ENCODE measurements at places on chromosomes 3 and 15.

DNA sequence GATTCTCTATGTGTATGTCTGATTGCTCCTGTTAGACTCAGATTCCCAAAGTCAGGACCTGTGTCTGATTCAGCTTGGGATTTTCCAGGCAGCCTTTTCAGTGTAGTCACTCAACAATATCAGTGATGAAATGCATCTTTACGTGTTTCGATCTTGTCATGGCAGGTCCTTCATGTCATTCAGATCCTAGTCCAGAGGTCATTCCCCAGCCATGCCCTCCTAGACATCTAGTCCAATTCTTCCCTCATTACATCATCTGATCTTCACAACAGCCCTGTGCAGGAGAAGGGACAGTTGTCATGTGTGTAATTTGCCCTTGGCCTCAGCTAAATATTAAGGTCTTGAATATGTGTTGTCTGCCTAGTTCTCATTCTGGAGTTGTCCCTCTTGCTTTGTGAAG lies 153.2 kb upstream of the NR2E3 start:
- no peak for DNase-seq

GRCh38 chr3:66986406-66986805 lies 11.7 kb upstream of the KBTBD8 start:
- no peak for DNase-seq

DNA sequence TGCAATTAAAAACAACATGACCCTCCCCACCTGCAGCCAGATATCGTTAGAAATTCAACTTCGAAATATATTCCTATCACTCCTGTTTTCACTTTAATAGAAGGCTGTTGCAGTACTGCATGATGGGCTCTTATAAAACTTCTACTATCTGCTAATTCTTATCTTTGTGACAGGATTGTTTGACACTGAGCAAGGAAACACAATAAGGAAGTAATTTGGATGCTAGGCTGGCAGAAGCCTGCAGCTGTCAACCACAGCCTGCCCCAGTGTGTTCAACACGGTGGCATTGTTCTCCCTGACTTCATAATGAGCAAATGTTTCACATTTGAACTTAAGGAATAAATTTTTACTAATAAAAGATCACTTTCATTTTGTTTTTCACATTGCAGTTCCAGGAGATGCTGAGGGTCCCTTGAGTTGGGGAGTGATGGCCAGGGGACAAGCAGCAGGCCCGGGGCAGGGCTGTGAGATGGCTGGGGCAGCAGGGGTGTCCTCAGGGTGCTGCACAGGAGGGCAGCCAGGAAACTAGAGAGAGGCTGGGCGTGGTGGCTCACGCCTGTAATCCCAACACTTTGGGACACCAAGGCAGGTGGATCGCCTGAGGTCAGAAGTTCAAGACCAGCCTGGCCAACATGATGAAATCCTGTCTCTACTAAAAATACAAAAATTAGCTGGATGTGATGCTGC lies 64.8 kb upstream of the SEC61A1 start:
- DNase-seq, result no peak

DNA sequence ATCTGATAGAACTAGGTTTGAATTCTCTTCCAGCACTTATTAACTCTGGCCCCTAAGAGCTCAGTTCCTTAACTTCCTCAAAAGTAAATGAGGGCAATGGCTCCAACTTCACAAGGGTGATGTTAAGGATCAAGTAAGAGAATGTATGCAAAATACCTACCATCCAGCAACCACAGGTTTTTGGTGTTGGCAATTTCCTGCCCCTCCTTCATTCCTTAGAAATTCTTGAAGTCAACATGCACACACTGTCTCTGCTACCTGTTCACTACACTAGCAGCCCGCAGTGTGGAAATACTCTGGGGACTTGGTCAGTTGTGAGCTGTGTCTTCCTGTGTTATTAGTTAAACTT lies 5.0 kb downstream of the ZBED2 start:
- no peak for DNase-seq

DNA sequence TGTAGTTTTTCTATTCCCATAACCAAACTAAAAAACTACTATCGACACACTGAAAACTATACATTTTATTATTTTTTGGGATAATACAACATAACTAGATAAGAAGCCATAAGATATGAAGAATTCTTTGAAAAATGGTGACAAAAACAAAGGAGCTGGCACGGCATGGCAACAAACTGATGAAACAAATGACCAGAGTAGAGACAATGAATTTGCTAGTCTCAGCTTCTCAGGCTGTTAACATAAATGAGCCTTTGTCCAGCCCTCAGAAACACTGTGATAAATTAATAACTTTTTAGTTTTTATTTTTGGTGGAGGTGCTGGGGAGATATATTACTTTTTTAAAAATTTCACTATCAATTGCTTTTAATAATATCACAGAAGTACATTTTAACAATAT lies 100.7 kb downstream of the SMARCC1 start:
- no peak for DNase-seq

DNA sequence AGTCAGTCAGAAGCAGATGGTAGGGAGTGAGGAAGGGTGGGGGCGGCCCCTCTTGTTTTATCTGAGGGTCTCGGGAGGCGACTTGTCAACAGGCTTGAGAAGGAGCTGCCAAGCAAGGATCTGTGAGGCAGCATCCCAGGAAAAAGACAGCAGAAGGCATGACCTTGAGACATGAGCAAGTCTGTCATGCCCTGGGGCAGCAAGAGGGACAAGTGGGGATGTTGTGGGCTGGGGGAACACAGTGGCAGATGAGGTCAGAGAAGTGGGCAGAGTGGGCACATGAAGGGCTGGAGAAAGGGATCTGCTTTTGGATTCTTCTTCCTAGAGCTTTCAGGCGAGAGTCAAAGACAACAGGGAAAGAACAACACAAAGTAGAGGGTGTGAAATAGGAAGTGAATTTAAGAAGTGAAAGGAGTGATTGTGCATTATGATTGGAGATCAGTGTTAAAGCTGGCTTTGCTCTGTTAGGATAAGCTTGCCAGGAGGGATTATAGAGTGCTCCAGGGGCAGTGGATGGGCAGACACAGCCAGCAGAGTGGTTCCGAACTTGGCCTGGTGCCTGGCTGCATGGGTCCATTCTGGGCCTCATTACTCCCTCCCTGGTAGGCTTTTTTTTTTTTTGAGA lies 73.3 kb downstream of the USP13 start:
- no peak for DNase-seq

DNA sequence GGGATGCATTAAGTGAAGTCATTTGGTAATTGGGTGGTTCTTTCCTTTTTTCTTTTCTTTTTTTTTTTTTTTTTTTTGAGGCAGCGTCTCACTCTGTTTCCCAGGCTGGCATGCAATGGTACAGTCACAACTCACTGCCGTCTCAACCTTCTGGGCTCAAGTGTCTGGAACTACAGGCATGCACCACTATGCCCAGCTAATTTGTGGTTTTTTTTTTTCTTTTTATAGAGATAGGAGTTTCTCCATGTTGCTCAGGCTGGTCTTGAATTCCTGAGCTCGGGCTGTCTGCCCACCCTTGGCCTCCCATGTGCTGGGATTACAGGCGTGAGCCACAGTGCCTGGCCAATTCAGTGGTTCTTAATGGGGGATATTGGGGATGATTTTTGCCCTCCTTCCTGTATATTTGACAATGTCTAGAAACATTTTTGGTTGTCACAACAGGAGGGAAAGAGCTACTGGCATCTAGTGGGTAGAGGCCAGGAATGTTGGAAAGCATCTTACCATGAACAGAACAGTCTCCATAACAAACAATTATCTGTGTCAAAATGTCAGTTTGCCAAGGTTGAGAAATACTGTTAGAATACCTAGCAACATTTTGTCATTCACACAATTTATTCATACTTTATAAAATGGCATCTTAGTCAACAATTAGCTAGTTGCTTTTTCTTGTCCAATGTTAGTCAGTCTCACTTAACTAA lies 79.4 kb upstream of the CNTN3 start:
- DNase-seq, result no peak

- no peak for DNase-seq
Measured at GRCh38 chr3:34106379-34106778, 307.9 kb downstream of the PDCD6IP start.

Data from adrenal gland (tissue), 19 donors.